Left lung (tissue), 14 donors: ENCODE measurements at places on chromosomes 5 and 9.

DNA sequence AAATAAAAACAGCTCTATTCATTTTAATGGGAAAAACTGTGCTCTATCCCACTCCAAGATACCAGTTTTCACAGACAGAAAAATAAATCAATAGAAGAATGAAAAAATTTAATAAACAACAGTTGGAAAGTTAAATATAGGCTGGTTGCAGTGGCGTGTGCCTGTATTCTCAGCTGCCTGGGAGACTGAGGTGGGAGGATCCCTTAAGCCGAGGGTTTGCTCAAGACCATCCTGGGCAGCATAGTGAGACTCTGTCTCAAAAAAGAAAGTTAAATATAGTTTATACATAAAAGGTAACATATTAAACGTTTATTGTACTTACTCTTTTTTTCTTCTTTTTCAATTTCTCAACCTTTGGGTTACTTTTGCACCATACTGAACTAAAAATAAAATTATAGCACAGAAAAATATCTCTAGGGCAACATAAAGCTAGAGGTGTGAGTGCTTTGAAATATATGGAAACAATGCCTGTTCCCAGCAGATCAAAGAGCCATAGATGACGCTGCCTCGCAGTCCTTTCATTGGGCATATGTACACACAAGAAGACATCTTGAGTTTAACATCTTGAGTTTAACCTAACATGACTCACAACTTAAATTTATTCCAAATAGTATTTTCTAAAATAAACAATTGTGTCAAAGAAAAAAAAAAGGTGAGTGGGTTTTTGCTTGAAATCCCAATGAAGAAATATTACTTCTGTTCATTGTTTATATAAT is 25.7 kb upstream of the KLF9 start:
- no peak for DNase-seq

DNA sequence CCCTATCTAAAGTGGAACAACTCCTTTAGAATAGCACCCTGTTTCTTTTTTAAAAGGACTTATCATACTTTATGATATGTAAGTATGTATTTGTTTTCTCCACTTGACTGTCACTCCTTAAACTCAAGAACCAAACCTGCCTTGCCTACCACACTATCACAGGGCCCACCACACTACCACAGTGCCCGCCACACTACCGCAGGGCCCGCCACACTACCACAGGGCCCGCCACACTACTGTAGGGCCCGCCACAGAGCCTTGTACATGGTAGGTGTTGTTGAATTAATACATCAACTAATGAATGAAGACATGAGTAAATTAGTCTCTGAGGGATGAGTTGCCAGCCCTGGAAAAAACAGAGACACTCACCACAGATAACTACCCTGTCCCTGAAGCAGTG is 18.0 kb downstream of the SLC31A2 start:
- no peak for DNase-seq

- DNase-seq, result no peak
These were observed 593.1 kb downstream of the MAT2B start for GRCh38 chr5:164098531-164098930.

GRCh38 chr9:88835038-88835466 is 156.2 kb upstream of the S1PR3 start:
- no peak for DNase-seq

GRCh38 chr9:72864327-72864726 is 88.5 kb downstream of the ALDH1A1 start:
- no peak for DNase-seq
